ENCODE measurements at places on chromosomes 1 and 21. TPM values are rescaled to one million over a fixed set of nuclear protein-coding genes. Genes with fewer than 3 reads are reported as not detected.

Gene SVBP
- 13.7 TPM for total RNA-seq

Gene PRR9
- not detected for total RNA-seq

Gene MPZ
- 5.0 TPM for total RNA-seq

Gene SPATA46
- not detected for total RNA-seq

Gene TSPEAR
- 0.19 TPM for total RNA-seq

Gene NOS1AP
- total RNA-seq: 51.5 TPM

Gene MYOG
- 0.38 TPM for total RNA-seq

Gene MRAP
- not detected for total RNA-seq

Gene MRPS21
- 94.0 TPM for total RNA-seq

Gene AIRE
- total RNA-seq: 2.9 TPM

Gene RPTN
- not detected for total RNA-seq

Gene VWA5B1
- 0.13 TPM for total RNA-seq

Gene NBPF10
- 1.6 TPM for total RNA-seq

Gene KIF17
- 27.2 TPM for total RNA-seq

Gene CSMD2
- 21.0 TPM for total RNA-seq

Gene PRDM15
- total RNA-seq: 10.7 TPM

Gene NR5A2
- total RNA-seq: not detected

Gene TESK2
- total RNA-seq: 13.9 TPM

Gene PRRX1
- total RNA-seq: 19.4 TPM

Gene ANXA9
- total RNA-seq: not detected

Gene CELA2A
- total RNA-seq: not detected

Gene OR2L8
- 9.1 TPM for total RNA-seq

Gene KCNJ10
- total RNA-seq: 215 TPM

Gene SRM
- total RNA-seq: 70.2 TPM

Gene FCRLA
- not detected for total RNA-seq

Gene COL11A1
- 17.5 TPM for total RNA-seq

Gene HRNR
- total RNA-seq: not detected

Gene LRRC71
- total RNA-seq: not detected

Gene SLC37A1
- 20.7 TPM for total RNA-seq

Gene PLXNA2
- total RNA-seq: 132 TPM

Gene COA6
- total RNA-seq: 41.7 TPM

Gene DYRK1A
- 91.3 TPM for total RNA-seq

Gene TMEM200B
- 1.3 TPM for total RNA-seq

Gene CD48
- not detected for total RNA-seq

Gene ELAVL4
- total RNA-seq: 150 TPM

Gene OPTC
- not detected for total RNA-seq

Gene RBM11
- 10.6 TPM for total RNA-seq

Gene SELL
- 7.4 TPM for total RNA-seq

Gene CLCNKB
- total RNA-seq: not detected

Gene PADI3
- total RNA-seq: not detected

Gene RGS13
- total RNA-seq: not detected

Gene RHD
- total RNA-seq: not detected

Gene CRYZ
- total RNA-seq: 39.2 TPM

Gene C4BPA
- total RNA-seq: not detected

Gene DNAI4
- total RNA-seq: 31.3 TPM

Gene OR6K3
- total RNA-seq: not detected
